ENCODE measurements at places on chromosomes 16 and 17. TPM values are rescaled to one million over a fixed set of nuclear protein-coding genes. Genes with fewer than 3 reads are reported as not detected.

DNA sequence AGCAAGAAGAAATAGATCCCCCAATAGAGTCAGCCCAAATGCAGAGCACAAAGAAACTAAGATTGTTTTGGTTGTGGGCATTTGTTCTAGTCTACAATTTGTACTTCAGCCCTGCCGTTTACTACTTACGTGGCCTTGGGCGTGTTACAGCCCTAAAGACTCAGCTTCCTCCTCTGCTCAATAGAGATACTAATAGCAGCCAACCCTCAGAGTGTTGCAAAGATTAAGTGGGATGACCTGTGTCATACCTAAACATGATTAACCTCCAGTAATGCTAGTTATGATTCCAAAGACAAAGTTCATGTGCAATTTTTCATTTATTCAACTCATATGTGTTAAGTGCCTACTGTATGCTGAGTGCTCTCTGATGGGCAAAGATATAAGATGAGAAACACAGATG lies 43.1 kb downstream of the MAF start:
- no peak for DNase-seq

- DNase-seq: no peak
Measured at GRCh38 chr16:31186176-31186575, 6.2 kb downstream of the FUS start.

Gene VMO1
- total RNA-seq: 1.5 TPM

Gene KRTAP1-5
- not detected for total RNA-seq
